NCI-H524 (cell line): ENCODE measurements at places on chromosomes 12 and 14.

GRCh38 chr12:26011099-26011498 is 52.6 kb downstream of the RASSF8 start:
- DNase-seq: no peak

- no peak for DNase-seq
Observed at GRCh38 chr14:60760644-60761364, 26.2 kb downstream of the MNAT1 start.

GRCh38 chr14:32669391-32669790 is 269.3 kb upstream of the NPAS3 start:
- no peak for DNase-seq

DNA sequence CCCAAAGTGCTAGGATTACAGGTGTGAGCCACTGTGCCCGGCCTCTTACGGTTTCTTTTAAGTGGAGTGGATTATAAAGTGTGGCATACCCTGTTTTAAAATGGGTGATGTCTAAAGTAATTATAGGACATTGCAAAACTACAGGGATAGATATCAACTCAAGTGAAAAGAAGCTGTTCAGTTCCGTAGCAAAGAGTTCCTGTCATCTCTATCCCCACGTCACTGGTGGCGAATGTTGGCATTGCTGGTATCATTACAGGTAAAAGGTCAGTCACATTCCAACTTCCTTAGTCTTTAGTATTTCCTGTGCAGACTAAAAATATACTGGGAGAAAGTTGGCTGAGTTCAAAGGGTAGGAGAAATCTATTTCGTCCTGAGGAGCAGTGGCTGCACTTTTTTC is 95.6 kb upstream of the SLC38A2 start:
- no peak for DNase-seq

- DNase-seq: no peak
Observed at GRCh38 chr12:49413796-49414195, 46.5 kb downstream of the SPATS2 start.

DNA sequence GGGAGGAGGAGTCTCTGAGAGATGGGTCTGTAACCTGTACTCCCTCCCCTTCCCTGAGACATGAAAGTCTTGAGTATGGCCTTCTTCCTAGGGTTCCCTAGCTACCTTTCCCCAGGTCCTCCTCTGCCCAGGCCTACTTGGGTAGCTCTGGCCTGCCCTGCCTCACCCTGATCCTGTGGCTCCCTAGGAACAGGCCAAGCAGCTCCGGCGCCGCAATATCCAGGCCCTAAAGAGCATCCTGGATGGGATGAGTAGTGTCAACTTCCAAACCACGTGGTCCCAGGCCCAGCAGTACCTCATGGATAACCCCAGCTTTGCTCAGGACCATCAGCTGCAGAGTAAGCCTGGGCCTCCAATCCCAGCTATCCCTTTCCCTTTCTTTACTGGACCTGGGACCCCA is 12.3 kb downstream of the PRPF40B start:
- DNase-seq: no peak

GRCh38 chr14:21543963-21544362 is 17.8 kb upstream of the SALL2 start:
- DNase-seq: no peak

DNA sequence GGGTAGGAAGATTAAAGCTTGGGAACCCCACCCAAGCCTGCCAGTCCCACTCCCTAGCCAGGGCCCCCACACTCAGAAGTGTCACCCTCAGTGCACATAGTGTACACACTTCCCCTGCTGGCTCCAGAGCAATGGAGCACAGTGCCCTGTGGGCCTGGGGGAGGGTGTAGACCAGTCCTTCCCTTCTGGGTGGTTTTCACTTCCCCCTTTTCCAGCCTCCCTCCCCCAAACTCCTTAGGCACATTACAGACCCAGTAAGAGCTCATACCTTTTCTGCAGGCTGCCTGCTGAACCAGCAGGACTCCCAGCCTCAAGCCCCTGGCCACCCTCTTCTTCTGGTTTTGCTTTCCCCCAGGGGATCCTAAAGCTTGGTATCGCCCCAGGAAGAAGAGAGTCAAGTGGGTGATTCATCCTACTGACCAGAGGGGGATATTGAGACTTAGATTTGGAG is at the start of gene ZNF385A:
ZNF385A (minus strand) TSS at position 143 of the 451 bp plus-strand sequence. CDS start 219 bp downstream, outside the sequence.
- no peak for DNase-seq

DNA sequence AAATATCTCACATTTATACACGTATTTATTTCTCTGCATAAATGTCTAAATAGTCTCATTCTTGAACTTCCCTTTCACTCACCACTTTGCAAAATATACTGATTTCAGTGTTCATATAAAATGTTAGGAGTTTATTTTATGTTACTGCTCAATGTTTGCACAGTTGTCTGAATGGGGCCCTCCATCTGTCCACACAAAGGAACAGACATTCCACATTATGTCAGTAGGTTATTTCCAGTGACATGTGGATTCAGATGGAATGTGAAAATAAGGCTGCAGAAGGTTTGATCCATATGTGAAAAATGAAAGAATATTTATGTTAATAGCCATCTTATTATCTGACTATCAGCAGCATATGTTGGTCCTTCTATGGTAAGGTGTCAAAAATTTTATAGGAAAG is 994.4 kb upstream of the SEL1L start:
- DNase-seq: peak; percentile 12

GRCh38 chr12:20731274-20731673 is 36.1 kb downstream of the SLCO1C1 start:
- DNase-seq: no peak

- DNase-seq: peak; percentile 35
Observed at GRCh38 chr14:88384718-88385117, 739 bp upstream of the SPATA7 start.

- DNase-seq: no peak
Observed at GRCh38 chr14:31487886-31488285, at the start of gene GPR33. Gene GPR33, minus strand, starts transcription at chr14:31488039. Its CDS starts 4,074 bp downstream, at chr14:31483965.

DNA sequence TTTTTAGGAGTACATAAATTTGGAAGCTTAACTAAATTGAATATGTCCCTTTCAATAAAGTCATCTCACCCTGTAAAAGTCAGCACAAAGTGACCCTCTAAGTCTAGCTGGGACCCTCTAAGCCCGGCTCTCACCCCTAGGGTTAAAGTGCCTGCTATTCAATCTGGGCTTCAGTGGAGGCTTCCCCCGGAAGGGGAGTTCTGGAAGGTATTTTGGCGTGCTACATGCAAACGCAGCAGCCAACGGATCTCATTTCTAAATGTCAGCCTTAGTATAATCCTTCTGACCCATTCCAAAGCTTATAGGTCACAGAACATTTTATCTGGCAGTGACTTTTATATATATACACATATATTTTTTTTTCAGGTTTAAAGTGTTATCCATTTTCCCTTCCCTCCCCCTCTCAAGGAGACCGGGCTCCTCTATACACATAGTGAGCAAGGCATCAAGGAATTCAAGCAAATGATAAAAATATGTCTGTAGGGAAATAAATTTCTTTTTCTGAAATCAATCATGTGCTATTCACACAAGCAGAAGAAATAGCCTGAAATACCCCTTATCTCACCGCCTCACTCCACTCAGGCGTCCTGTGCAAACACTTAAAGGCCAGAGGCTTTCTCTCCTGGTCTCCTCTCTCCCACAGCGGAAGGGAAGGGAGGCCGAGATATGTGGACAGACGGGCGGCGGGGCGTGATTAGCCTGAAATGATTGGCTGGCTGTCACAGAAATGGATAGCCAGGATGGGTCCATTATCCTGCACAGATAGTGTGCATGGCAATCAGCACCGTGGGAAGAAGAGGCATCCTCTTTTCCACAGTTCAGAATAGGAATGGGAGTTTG is 301.7 kb downstream of the GALC start:
- DNase-seq: no peak

DNA sequence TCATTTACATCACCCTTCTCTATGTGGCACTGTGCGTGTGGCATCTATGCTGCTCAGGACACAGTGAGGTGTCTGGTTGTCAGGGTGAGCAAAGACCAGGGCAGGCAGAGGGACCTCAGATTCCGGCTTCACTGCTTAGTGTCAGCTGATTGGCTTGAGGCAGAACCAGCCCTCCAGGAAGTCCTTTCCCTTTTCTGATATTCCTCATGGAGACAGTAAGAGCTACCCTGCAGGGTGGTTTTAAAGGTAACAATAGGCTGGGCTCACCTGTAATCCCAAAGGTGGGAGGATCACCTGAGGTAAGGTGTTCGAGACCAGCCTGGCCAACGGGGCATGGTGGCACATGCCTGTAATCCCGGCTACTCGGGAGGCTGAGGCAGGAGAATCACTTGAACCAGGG is 129.3 kb upstream of the AMIGO2 start:
- no peak for DNase-seq

- no peak for DNase-seq
Observed at GRCh38 chr12:66032739-66033138, 97.8 kb downstream of the LLPH start.

- no peak for DNase-seq
Observed at GRCh38 chr14:59754256-59754655, 116.3 kb downstream of the RTN1 start.

DNA sequence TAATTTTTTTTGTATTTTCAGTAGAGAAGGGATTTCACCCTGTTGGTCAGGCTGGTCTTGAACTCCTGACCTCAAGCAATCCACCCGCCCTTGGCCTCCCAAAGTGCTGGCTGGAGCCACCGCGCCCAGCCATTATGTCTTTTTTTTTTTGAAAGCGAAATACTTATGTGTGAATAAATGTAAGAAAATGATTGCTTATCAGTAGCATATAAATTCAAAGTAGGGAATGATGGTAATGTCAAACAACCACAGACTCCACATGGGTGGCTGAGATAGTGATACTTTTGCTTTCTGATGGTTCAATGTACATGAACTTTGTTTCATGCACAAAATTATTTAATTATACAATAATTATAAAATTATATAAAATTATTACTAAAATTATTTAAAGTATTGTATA is 75.8 kb downstream of the PAPLN start:
- no peak for DNase-seq

- no peak for DNase-seq
Observed at GRCh38 chr12:132525833-132526455, 36.0 kb downstream of the FBRSL1 start.

- DNase-seq: no peak
Observed at GRCh38 chr14:98014851-98015615, 1217.9 kb downstream of the VRK1 start.

DNA sequence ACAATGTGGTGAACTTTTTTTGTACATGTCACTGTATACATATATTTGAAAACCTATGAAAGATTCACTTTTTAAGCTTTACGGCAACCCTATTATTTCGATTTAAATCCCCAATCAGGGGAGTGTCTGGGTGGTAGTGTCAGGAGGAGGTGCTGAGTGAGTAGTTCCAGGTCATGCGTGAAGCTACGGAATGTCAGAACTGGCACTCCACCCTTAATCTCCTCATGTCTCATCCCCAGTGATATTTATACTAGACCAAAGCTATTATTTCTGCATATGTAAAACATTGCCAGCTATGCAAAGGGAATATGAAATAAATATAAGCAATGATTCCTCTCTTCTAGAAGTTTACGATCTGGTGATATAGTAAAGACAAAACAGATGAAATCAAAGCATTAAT is 12.3 kb downstream of the NR1H4 start:
- no peak for DNase-seq

DNA sequence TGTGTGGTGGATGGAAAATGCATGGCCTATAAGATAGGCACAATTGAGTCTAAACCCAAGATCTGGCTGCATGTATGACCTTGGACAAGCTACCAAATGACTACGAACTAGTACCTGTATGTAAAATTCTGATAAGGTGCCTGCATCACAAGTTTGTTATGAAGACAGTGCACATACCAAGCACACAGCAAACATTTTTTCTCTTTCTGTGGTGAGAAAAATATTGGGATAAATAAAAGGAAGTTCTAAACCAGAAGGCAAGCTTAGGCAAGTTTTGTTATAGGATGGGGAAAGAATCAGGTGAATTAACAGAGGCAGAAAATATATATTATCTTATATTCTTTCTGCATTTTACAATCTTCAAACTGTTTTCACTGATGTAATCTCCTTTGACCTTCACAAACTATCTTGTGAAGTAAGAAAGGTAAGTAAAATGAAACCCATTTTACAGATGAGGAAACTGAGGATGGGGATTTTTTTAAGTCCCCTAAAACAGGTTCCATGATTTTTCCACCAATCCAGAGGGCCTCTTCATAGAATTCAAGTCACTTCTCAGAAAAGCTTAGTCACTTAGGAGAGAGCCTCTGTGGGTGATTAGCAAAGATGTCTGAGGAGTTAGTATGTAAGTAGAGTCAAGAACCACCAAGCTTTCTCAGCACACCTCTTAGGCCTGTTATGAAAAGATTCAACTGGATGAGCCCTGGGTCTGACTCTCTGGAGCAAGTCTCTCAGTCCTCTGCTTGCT is 132.0 kb upstream of the RAP1B start:
- DNase-seq: no peak

- no peak for DNase-seq
Observed at GRCh38 chr12:122106843-122107242, 28.3 kb downstream of the MLXIP start.

DNA sequence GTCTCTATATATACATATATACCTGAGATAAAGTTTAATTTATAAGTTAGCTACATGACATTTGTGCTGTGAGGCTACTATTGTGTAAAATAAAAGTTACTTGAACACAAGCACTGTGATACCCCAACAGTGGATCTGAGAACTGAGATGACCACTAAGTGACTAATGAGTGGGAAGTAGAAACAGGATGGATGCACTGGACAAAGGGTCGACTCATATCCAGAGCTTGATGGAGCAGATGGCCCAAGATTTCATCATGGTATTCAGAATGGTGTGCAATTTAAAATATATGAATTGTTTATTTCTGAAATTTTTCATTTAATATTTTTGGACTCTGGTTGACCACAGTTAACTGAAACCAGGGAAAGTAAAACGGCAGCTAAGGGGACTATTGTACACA is 908.6 kb upstream of the MDGA2 start:
- no peak for DNase-seq

DNA sequence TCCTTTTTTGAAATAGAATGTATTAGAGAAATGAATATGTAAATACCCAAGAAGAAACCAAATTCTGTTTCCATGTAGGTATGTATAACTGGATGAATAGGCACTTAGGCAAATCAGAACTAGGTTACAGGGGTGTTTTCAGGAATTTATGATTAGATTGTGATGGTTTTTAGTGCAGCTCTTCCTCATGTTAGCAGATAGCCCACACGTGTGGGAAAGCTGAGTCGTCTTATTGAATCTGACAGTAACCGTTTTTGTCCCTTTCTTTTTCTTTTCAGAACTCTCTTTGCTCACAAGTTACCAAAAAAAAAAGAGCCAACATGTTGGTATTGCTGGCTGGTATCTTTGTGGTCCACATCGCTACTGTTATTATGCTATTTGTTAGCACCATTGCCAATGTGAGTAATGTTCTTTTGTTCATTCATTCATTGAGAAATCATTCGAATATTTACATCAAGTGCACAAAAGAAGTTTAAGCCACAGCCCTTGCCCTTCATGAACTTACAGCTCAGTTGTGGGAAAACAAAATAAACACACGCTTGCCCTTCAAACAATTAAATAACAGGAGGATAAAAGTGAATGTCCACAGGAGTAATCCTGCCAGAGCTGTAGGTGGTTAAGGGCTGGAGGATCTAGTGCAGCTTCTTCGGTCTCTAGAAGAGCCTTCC is 14.8 kb downstream of the EMP1 start:
- DNase-seq: no peak

- DNase-seq: peak; percentile 86
Observed at GRCh38 chr12:3252450-3252891, 175.3 kb downstream of the TSPAN9 start.

- peak; percentile 69 for DNase-seq
Observed at GRCh38 chr12:42325653-42326474, at the start of the genes PPHLN1 and ZCRB1. Gene PPHLN1, plus strand, starts transcription at chr12:42326167. Its CDS starts 9,736 bp downstream, at chr12:42335903. Gene ZCRB1, minus strand, starts transcription at chr12:42326094. Its CDS starts 1,992 bp downstream, at chr12:42324102.

- DNase-seq: no peak
Observed at GRCh38 chr14:91906374-91906773, 39.0 kb upstream of the TC2N start.

GRCh38 chr12:89160716-89161123 is 191.6 kb downstream of the DUSP6 start:
- no peak for DNase-seq
